ENCODE measurements at places on chromosomes 13 and 19.

GRCh38 chr19:41218615-41219507 lies at the start of gene AXL:
Gene AXL, plus strand, starts transcription at chr19:41219223. Its CDS starts 170 bp downstream, at chr19:41219393.
- DNase-seq = no peak

GRCh38 chr19:35521124-35521743 lies 6.9 kb downstream of the SBSN start:
- no peak for DNase-seq

- no peak for DNase-seq
These were observed 48.8 kb downstream of the TPT1 start for GRCh38 chr13:45292176-45292575.

GRCh38 chr13:28564030-28564429 lies 69.1 kb upstream of the FLT1 start:
- DNase-seq = no peak

- DNase-seq = no peak
These were observed 18.4 kb downstream of the NUMBL start for GRCh38 chr19:40672038-40672437.

GRCh38 chr13:78198821-78199220 lies 280.2 kb upstream of the EDNRB start:
- no peak for DNase-seq

DNA sequence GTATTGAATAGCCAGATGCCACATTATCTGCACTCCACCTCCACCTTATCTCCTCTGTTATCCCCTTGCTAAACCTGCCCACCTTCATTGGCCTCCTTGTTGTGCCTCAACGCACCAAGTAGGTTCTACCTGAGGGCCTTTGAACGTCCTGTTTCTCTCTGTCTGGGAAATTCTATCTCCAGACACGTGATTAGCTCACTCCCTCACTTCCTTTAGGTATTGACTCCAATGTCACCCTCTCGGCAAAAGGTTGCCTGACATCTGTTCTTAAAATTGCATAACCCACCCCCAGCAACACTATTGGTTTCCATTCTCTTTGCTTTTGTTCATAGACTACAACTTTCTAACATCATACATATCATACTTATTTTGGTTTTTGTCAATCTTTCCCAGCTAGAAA lies 56.5 kb upstream of the MEDAG start:
- DNase-seq = no peak

GRCh38 chr19:13770013-13770635 lies 4.1 kb upstream of the C19orf53 start:
- DNase-seq = no peak

- DNase-seq = no peak
These were observed 6.5 kb upstream of the CCNE1 start for GRCh38 chr19:29805031-29805965.

GRCh38 chr13:71067165-71067815 lies 799.7 kb downstream of the DACH1 start:
- no peak for DNase-seq

GRCh38 chr13:112917056-112917664 lies 51.9 kb upstream of the MCF2L start:
- DNase-seq = no peak

DNA sequence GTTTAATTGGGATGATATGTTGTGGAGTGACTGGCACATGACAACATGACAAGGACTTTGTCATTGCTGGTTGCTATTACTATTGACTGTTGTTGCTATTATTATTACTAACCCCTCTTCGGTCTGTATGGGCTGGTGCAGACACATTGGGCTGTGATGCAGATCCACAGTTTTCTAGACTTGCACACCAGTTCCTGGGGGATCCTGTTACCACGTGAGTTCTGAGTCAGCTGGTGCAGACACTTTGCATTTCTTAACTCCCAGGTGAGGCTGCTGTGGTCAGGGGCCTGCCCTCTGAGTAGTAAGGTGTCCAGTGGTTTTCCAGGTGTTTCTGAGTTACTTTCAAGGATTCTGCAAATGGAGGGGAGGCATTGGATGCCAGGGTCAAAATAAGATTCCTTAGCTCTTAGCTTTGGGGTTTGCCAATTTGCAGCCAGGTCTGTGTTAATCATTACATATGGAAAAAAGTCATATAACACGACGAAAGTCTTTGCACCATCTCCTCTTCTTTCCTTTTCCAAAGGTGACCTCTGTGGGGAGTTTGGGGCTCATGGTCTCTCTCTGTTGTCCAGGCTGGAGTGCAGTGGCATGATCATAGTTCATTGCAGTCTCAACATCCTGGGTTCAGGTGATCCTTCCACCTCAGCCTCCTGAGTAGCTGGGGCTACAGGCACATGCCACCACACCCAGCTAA lies 19.3 kb downstream of the BICRA start:
- no peak for DNase-seq

- no peak for DNase-seq
These were observed 13.7 kb downstream of the FXYD5 start for GRCh38 chr19:35168196-35168595.

GRCh38 chr13:48165063-48165462 lies 67.9 kb upstream of the ITM2B start:
- DNase-seq = no peak

- DNase-seq = no peak
These were observed 10.1 kb downstream of the ANO8 start for GRCh38 chr19:17324357-17325114.

GRCh38 chr19:38683393-38684077 lies 36.1 kb downstream of the ACTN4 start:
- no peak for DNase-seq

DNA sequence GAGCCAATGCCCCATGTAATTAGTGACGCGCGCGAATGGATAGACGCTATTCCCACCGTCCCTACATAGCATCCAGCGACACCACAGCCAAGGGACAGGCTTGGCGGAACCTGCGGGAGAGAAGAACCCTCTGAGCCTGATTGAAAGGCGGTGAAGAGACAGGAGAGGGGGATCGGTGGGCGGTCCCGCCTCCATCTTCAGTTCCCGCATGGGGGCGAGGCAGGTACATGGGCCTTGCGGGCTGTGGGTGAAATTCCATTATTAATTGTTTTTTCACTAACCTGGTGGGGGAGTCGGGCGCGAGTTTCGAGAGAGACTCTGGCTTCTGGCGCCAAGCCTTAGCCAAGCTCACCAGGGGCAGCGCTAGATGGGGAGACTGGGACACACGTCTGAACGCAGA lies 8.4 kb upstream of the TEX101 start:
- DNase-seq = no peak

GRCh38 chr13:28000567-28000966 lies 12.1 kb upstream of the URAD start:
- no peak for DNase-seq

DNA sequence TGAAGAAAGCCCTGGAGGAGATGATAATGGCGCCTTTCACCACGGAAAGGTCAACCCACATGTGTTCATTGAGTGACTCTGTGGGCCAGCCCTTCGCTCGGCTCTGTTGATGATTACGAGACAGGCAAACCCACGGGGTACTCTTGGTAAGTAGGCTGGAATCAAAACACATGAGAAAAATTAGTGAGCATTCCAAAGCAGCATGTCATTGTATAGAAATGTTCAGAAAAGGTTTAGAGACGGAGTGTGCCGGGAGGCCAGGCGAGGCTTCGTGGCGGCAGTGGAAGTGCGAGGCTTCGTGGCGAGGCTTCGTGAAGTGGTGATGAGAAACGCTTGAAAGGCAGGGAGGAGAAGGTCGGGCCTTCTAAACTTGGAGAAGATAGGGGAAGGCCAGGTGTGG lies 144.3 kb downstream of the ZNF536 start:
- no peak for DNase-seq

GRCh38 chr19:12669270-12670158 lies 2.9 kb downstream of the WDR83 start:
- no peak for DNase-seq

- DNase-seq = no peak
These were observed 86.4 kb downstream of the EFNB2 start for GRCh38 chr13:106449096-106449495.

- no peak for DNase-seq
These were observed 41.2 kb upstream of the UBAC2 start for GRCh38 chr13:99159331-99160061.

DNA sequence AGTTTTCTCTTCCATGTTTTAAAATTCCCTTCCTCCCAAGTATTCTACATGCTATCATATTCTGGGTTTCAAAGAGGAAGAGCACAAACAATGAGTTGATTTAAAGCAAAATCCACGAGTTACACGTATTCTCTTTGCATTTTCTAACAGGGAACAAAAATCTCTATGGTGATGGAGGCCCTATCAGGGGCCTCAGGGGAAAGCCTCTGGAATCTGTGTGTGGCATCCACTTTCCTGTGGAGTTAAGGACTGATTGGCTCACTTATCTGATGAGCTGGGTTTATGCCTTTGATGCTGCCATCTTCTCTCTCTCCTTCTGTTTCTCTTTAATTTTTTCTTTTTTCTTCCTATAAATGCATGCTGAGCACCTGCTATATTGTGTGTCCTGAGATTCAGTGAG lies 14.8 kb downstream of the OLFM4 start:
- DNase-seq = no peak
